ENCODE measurements at places on chromosomes 2 and 18.

DNA sequence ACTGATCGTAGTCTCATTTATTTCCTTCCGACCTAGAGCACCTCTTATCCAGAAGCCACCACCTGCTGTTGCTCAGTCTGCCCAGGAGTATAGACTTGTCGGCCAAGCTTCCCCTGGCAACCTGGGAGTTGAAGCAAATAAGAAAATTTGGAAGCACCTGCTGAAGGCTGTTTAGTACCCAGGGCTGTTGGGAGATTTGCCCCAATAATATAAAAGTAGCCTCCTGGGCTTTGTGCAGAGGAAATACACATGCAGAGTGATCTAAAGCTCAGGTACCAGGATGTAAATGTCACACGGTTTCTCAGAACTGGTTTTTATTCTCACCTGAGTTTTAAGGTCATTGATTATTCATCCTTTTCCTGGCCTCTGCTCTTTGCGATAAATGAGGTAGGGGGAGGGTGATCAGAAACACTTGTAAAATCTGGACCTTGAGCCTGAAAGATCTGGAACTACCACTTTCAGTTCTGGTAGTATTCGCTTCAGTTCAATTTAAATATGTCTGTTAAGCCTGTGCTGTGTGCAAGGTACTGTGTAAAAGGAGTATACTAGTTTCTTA lies 789 bp upstream of the COX7A2L start:
- DNase-seq, result no peak

DNA sequence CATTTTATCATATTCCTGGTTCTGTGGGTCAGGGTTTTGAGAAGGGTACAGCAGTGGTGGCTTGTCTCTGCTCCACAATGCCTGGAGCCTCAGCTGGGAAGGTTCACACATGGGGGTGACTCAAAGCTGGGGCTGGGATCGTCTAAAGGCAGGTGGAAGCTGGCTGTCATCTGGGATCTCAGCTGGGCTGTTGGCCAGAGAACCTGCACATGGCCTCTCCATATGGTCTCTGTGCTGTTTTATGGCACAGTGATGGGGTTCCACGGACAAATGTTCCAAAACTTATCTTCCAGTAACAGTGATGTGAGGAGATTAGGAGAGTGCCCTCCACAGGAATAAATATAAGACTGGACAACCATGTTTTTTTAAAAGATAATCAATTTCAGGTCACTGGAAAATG lies 191.4 kb downstream of the SS18 start:
- DNase-seq, result no peak

GRCh38 chr2:76204048-76204447 lies 493.3 kb upstream of the GCFC2 start:
- DNase-seq, result no peak

DNA sequence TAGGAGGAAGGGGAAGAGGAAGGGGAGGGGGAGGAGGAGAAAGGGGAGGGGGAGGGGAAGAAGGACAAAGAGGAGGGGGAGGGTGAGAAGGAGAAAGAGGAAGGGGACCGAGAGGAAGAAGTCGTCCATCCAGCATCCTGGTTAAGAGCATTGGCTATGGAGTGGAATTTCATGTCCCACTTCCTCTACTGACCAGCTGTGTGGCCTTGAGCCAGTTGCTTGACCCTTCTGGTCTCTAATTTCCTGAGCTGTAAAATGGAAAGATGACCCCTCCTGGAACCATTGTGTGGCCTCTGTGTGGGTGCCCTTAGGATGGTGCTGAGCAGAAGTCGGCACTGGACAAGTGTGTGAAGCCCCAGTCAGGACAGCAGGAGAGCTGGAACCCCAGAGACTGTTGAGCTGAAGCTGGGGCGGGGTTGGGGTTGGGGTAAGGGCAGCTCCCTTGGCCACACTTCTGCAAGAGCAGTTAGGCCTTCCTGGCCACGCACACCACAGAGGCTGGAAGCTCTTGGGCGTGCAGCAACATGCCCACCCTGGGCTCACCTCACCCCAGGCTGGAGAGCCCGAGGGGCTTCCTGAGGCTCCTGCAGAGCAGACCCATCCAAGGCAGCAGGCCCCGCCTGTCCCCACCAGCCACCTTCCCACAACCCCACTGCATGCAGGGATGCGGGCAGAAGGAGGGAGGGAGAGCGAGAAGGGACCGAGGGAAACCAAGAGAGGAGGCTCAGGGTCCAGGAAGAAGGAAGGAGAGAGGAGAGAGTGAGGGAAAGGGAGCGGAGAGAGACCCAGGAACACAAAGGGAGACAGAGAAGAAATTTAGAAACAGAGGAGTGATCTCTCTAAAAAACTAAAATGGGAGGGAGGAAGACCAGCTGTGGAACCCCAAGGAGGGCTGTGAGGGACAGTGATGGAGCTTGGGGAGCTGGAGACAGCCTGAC lies 16.2 kb downstream of the ADRA2B start:
- no peak for DNase-seq

Measured in effector memory CD8-positive, alpha-beta T cell (primary cell).